ENCODE measurements at places on chromosomes 3 and 15.

- DNase-seq: no peak
Observed at GRCh38 chr3:30002797-30003196, 603.6 kb upstream of the TGFBR2 start.

GRCh38 chr3:15367059-15367458, 34.7 kb upstream of the SH3BP5 start:
- no peak for DNase-seq

- no peak for DNase-seq
Observed at GRCh38 chr3:150710097-150710496, 6.4 kb upstream of the ERICH6 start.

DNA sequence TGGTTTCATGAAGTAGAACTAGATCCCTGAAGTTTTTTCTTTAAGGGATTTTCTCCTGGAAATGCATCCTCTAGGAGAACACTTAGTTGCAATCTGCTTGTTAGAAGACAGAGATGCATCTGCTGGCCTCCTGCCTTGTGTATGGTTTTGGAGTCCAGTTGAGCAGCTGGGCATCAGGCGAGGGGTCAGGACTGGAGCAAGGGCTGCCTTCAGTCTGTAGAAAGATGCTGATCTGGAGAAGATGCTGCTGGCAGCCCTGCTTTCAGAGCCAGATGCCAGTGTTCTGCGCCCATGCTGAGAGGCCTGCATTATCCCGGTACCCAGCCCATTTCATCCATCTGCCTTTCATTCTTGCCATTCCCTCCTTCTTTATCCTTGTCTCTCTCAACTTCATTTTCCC, 77.4 kb downstream of the CHCHD6 start:
- DNase-seq: no peak

DNA sequence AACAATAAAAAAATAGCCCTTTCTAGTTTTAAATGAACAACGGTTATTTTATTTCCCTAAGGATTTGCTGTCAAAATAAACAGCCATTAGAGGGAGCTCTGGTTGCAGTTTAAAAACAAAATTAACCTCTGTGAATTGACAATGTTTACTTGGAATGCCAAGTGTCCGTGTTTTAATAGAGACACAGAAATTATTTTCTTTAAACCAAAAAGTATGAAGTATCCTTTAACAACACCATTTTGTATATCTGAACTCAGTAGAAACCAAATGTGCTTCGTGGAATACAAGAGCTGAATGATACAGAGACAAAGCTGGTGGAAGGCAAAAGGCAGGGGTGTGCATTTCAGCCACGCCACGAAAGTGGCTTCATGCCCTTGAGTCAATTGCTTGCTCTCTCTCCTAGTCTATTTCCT, 74.4 kb downstream of the MOBP start:
- no peak for DNase-seq

DNA sequence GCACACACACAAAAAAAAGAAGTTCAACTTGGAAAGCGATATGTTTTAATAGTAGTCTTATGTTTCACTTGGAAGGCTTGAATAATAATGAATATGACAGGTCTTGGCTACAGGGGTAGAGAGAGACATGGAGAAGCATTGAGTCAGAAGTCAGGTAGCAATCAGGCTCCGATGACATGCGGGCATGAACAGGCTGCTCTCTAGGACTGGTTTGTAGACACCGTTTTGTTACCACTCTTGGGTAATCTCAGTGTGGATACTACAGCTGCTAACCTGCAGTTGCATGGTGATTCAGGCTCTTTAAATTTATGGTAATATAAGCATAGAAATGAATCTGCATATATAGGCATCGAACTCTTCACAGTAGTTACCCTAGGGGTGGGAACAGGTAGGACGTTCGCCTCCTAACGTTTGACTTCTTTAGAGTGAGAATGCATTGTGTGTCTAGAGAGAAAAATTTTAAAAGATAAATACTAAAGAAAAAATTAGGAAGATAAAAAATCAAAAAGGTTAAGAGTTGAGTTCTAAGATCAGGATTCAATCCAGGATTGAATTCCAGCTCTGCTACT, 241.6 kb upstream of the KBTBD8 start:
- no peak for DNase-seq

GRCh38 chr3:170232266-170232665, 10.0 kb downstream of the PRKCI start:
- no peak for DNase-seq

- DNase-seq: peak; percentile 25
Observed at GRCh38 chr3:143970773-143971358, 757 bp upstream of the DIPK2A start.

DNA sequence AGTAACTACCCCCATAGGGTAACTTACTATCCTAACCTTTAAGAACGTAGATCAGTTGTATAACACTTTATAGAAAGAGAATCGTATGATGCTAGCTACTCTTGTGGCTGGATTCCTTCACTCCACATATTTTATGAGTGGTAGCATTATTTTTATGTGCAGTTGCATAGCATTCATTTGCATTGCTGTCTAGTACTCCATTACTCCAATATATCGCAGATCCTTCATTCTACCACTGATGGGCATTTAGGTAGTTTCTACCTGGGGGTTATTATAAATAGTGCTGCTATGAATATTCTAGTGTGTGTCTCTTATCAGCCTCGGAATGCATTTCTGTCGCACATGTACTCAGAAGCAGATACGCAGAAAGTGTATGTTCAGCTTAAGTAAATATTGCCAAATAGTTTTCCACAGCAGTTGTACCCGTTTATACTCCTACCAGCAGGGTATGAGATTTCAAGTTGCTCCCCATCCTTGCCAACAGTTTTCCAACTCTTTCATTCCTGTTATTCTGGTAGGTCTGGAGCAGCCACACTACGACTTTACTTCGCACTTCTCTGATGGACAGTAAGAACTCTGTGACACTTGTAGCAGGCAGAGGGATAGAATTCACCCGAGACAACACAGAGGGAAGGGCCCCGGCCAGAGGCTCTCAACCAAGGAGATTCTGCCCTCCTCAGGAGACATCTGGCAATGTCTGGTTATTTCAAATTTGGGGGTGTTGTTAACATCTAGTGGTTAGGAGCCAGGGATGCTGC, 9.8 kb upstream of the VGLL4 start:
- DNase-seq: no peak

GRCh38 chr3:42960282-42960681, 18.8 kb upstream of the GASK1A start:
- no peak for DNase-seq

GRCh38 chr3:149648525-149648924, 9.3 kb downstream of the WWTR1 start:
- DNase-seq: no peak

DNA sequence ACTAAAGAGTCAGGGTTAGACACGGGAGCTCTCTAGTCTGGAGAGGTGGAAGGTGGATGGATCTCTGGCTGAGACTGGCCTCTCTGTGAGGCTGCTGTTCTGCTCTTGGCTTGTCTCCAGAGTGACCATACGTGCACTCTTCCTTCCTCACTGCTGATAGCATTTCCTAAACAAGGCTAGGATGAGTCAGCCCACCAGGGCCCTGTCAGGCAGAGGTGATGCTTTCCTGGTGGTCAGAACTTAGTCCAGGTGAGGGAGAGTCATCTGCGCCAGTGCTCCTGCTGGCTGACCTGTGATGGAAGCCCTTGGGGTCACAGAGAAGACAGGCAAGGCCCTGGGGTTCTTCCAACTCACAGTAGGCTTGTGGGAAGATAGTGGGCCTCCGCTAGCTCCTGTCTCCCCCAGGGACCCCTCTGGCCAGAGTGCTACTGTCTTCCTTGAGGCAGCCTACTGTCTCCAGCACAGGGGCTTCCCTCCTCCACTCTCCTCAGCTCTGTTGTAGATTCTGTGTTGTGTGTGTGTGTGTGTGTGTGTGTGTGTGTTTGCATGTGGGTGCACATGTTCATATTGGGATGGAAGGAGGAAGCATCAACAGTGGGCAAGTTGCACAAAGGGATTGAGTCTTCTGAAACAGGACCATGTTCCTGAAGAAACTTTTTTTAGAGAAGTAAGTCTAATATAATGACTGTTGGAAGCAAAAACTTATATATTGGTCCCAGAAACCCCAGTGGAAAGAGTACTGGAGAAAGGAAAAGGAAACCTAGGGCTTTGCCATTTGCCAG, 16.5 kb downstream of the ALPK3 start:
- DNase-seq: no peak

- DNase-seq: no peak
Observed at GRCh38 chr15:77535845-77536244, 96.9 kb downstream of the LINGO1 start.

DNA sequence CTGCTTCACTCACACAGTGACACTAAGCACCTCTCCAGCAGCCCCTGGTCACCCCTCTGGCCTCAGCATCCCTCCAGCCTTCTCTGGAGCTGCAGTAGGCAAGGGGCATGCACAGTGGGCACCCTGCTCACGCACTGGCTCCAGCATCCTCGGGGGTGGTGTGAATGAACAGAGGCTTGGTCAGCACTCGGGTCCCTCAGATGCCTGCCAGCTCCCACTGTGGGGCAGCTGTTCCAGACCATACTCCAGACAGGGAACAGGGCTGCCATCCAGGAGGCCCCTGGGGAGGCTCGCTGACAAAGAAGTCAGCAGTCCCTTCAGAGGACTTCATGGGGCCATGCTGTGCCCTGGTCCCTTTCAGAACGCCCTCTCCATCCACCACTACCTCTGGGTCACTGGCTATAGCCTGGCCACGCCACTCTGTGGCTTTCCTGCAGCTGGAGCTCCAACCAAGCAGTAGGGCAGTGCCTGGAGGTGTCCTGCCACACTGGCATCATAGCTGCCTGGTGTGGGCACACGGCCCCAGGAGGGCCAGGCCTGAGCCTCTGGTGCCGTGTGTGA, 26.3 kb downstream of the ALS2CL start:
- DNase-seq: peak; percentile 9

GRCh38 chr3:25957026-25957425, 167.1 kb downstream of the OXSM start:
- no peak for DNase-seq

- DNase-seq: no peak
Observed at GRCh38 chr15:60894347-60894746, 334.8 kb downstream of the RORA start.

DNA sequence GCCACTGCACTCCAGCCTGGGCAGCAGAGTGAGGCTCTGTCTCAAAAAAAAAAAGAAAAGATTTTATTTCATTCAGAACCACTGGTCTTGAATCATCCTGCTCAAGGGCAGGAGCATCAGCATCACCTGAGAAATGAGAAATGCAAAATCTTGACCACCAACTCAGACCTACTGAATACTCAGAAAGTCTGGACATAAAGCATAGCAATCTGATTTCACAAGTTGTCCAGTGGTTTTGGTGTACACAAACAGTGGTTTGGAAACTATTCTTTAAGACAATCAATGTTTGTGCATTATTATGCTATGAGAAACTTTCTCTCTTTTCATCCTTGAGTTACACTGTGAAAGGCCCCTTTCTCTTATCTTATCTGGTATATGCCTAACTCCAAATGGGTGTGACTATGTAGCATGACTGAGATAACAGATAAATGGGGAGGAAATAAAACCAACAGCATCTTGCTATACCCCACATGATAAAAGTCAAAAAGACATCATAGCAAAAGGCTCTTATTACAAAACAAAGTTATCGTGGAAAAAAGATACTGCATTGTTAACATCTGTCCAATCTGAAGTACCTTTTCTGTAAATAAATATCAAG, 174.2 kb upstream of the STT3B start:
- no peak for DNase-seq

DNA sequence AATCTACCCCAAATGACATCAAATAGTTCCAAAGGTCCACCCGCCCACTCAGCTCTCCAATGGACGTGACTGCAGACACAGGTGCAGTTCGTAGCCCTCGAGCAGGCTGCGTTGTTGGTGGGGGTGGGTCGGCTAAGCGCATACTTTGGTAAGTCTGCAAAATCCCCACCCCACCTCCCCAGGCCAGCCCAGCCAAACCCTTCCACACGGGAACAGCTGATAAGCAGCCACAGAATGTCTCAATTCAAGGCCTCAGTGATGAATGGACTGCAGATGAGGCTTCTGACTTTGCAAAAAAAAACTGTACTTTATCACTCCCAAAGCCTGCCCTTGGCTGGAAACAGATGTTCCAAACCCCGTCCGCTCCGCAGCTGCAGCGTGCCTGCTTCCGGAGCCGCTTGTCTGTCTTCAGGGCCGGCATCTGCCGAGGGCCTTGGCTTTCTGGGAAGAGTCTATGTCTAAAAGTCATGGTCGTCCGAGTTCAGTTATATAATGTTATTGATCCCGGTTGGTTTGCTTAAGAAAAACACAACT, 38.2 kb downstream of the PCSK6 start:
- no peak for DNase-seq

- no peak for DNase-seq
Observed at GRCh38 chr3:122982216-122983185, 45.1 kb downstream of the SEMA5B start.

DNA sequence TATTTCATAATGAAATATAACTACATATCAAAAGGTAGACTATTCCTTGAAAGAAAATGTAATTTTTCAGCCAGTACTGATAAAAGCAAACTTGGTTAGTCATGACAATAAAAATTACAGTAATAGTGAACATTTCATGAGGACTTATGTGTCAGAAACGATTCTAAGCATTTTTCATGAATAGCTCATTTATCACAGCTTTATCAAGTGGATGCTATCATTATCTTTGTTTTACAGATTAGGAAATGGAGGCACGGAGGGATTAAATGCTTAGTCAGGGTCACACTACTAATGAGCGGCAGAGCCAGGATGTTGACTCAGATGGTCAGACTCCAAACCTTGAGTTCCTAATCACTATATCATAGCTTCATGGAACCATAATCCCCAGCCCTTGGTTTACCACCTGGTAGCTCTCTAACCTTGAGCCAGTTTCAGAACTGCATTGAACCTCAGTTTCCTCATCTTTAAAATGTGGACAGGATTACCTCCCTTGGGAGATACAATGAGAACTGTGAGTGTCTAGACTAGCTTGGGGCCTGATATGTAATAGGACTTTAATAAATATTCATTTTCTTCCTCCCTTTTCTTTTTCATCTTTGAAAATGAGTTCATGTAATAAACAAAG, 85.4 kb downstream of the TNIK start:
- no peak for DNase-seq

- no peak for DNase-seq
Observed at GRCh38 chr3:37899101-37899707, 37.5 kb downstream of the CTDSPL start.

- DNase-seq: no peak
Observed at GRCh38 chr15:98549741-98550140, 98.6 kb upstream of the IGF1R start.

GRCh38 chr3:13782501-13782900, 97.4 kb downstream of the WNT7A start:
- DNase-seq: no peak

DNA sequence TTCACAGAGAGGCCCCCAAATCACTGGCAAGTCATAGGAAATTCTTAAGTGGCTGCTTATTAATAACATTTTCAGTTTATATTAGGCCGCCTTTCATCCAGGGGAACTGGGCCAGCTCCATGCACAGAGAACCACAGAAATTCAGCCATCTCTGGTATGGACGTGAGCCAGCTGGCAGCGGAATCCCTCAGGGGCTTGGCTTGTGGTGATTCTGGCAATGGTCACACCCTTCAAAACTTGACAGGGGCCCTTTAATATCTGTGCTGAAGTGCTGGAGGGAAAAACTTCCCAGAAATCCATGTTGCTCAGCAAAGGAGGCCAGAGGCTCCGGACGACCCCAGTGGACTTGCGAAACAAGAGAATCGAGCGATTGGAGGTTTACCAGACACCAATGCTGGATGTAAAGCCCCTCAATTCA, 11.3 kb downstream of the PRICKLE2 start:
- no peak for DNase-seq

GRCh38 chr3:30198162-30198561, 408.2 kb upstream of the TGFBR2 start:
- no peak for DNase-seq

Measured in GM12892 (cell line).